HCEC 1CT (cell line): ENCODE measurements at places on chromosomes 16 and 17.
A peak's percentile ranks its signal among the peaks of the same experiment; 100 is the strongest.

DNA sequence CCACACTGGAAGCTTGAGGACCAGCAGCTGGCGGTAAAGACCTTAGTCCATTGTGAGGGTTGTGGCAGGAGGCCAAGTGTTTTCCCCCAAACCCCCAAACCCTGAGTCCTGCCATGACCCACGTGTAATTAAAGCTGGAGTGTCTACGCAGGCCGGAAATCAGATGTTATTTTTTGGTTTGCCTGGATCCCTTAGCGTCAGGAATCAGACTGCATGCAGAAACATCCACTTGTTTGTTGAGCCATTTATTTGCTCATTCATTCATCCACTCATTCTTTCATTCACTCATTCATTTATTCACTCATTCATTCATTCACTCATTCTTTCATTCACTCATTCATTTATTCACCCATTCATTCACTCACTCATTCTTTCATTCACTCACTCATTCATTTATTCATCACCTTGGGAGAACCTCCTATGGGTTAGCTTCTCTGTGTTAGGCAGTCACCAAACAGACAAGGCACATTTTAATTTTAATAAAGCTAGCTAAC lies 313.1 kb downstream of the MAF start:
- no peak for DNase-seq

DNA sequence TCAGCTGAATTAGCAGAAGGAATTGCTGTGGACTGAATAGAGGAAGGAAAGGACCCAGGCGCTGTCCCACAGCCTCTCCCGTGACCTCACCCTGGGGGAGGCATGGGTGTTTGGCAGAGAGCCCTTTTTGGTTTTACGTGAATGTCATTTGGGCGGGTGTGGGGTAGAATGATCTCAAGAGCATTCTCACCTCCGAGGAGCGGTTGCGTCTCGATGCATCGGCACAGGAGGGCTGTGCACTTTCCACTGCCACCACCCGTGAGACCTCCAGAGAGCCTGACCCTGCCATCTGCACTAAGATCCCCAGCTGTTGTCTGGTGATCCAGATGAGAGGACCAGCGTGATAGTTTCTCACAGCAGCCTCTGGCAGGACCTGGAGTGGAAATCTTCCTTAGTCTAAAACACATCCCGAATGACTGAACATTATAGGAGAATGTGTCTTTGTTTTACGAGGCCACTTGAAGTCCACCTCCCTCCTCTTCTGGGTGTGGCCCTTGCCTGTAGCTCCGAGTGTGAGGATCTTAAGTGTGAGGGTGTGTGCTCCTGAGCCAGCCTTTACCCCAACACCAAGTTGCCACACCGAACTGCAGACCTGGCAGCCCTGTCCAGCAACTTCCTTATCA lies 29.3 kb downstream of the FOXK2 start:
- DNase-seq: no peak

DNA sequence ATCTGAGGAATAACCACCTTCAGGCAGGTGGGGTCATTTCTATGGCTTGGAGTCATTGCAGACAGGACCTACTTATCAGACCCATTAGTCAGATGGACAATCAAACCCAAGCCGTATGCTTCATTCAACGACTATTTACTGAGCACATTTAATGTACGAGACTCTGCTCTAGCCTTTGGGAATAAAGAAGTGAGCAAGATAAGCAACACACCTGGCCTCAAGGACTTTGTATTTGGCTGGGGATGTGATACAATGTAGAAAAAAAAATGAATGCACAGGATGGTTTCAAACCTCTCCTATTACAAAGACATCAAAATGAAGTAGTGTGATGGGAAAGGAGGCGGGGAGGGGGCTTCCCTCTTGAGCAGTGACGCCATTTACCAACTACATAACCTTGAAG lies 311.7 kb downstream of the PMP22 start:
- DNase-seq: no peak

GRCh38 chr16:83954577-83955016 lies 1.6 kb downstream of the OSGIN1 start:
- peak; percentile 30 for DNase-seq

DNA sequence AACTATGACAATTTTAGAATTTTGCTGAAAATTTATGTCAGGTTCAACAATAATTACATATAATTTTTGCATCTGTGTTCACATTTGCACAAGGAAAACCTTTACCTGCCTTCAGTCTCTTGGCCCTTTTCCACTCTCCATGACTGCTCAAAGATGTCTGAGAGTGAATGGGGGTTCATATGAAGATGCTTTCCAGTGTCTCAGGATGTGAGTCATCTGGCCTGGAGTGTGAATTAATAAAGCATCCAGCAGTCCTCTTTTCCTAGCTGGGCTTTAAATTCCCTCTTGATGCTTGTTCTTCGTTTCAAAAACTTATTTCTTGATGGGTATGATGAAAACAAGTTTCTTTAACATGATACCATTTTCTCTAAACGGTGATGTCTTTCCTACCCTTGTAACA lies 99.9 kb downstream of the CDK5R1 start:
- peak; percentile 19 for DNase-seq

DNA sequence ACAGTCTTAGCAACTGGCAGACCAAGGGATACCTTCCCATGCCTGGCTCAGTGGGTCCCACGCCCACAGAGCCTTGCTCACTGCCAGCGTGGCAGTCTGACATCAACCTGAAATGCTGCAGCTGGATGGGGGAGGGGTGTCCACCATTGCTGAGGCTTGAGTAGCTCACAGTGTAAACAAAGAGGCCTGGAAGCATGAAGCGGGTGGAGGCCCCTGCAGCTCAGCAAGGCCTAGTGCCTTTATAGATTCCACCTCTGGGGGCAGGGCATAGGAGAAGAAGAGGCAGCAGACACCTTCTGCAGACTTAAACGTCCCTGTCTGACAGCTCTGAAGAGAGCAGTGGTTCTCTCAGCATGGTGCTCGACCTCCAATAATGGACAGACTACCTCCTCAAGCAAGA lies 263.2 kb downstream of the KIF2B start:
- DNase-seq: no peak

DNA sequence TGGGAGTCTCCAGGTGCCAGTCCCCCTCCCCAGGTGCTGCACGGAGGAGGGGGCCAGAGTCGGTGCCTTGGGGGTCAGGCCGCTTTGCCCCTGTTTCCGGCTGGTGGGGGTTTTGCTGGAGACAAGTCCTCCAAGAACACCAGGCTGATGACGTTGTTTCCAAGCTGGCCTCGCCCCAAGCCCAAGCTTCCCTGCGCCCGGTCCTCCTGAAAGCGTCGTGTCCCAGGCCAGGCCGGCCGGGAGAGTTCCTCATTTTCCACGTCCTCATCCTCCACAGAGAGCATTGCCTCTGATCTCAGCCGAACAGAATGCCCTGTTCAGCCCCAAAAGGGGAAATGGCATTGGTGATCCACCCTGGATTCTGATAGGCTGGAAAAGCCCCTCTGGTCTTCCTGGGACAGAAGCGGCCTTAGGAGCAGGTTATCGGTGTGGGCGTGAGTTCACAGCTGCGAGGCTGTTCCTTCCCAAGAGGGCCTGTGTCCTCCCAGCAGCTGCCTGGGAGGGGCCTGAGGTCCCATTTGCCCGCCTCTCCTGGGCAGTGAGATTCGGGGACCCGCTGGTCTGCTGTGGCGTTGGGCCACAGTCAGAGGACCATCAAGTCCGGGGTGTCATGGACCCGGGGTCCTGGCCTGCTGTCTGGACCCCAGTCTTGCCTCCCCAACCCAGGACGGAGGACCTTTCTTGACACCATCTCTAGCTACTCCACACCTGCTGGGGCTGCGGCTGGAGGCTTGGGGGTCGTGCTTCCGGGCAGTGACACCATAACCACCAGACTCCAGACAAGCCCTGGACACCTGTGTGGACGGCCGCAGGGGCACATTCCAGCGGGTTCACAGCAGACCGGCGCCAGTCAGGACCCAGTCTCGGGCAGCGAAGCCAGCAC lies 7.1 kb downstream of the SOX8 start:
- no peak for DNase-seq

- peak; percentile 82 for DNase-seq
Measured at GRCh38 chr16:82037666-82038065, 2.6 kb downstream of the HSD17B2 start.

DNA sequence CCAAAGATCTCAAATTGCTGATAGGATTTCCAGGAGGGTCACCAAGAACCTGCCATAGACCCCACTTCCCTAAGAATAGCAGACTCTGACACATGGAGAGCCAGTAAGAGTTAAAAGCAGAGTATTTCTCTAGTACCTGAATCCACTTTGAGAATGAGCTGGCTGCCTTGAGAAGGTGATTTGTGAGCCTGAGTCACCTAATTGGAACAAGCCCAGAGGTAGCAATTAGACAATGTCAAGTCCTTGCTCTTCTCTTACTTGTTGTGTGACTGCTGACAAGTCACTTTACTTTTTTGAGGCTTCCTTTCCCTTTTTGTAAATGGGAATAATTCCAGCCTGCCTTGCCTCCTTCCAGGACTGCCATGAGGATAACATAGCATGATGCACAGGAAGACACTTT lies 76.1 kb upstream of the ASIC2 start:
- DNase-seq: no peak

DNA sequence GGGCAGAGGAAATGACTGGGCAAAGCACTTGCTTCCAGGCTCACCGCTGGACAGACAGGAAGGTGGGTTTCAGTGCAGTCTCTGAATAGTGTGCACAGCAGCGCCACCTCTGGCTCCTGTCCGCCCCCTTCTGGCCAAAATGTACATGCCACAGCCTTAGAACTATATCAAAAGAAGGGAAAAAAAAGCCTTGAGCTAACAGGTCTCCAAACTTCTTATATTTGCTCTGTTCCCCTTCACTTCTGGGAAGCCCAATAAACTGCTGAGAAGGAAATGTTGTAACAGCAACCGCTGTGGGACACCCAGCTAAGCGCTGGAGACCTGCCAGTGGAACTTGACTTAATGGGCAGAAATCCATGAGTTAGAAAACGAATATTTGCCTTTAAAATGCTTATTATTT lies 17.5 kb downstream of the COG7 start:
- peak; percentile 60 for DNase-seq

- DNase-seq: peak; percentile 72
Measured at GRCh38 chr16:12067714-12068401, 91.3 kb downstream of the SNX29 start.

- peak; percentile 78 for DNase-seq
Measured at GRCh38 chr16:8621572-8622314, at the start of gene METTL22. Gene METTL22 (plus strand): TSS chr16:8621698. CDS start chr16:8625666, 3,968 bp downstream.

- DNase-seq: no peak
Measured at GRCh38 chr16:2075631-2076030, 27.8 kb downstream of the TSC2 start.

DNA sequence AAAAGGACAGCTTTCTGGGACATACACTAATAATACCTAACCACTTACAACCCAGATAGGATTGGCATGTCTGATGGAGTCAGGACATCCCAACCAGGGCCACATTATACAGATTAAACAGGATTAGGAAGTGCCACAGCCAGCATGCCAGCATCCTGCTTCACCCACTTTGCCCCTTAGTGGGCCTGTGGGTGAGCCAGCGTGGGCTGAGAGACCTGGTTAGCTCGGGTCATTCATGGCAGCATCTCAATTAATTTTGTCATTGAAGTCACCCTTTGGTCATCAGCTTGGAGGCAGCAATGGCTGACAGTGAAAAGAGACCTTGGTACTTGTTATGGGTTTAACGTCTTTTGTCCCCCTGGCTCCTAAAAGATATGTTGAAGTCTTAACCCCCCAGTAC lies 29.9 kb upstream of the SLC6A2 start:
- no peak for DNase-seq

- DNase-seq: no peak
Measured at GRCh38 chr16:66420396-66420795, 6.7 kb upstream of the BEAN1 start.

- no peak for DNase-seq
Measured at GRCh38 chr17:17883801-17884200, 47.0 kb upstream of the SREBF1 start.

GRCh38 chr17:1490643-1491442 lies 1.6 kb downstream of the MYO1C start:
- peak; percentile 33 for DNase-seq

- peak; percentile 18 for DNase-seq
Measured at GRCh38 chr16:25264597-25264996, 7.0 kb upstream of the ZKSCAN2 start.

GRCh38 chr17:79956853-79957252 lies 78.8 kb downstream of the TBC1D16 start:
- no peak for DNase-seq

GRCh38 chr16:27982184-27982583 lies 81.3 kb downstream of the GSG1L start:
- no peak for DNase-seq

GRCh38 chr17:40696651-40697072 lies 6.9 kb downstream of the KRT24 start:
- DNase-seq: no peak
